ENCODE measurements at places on chromosomes 12 and 14. TPM values are rescaled to one million over a fixed set of nuclear protein-coding genes. Genes with fewer than 3 reads are reported as not detected.
A peak's percentile ranks its signal among the peaks of the same experiment; 100 is the strongest.

GRCh38 chr12:98185606-98186005 is 329.8 kb upstream of the TMPO start:
- DNase-seq: no peak
- H3K27me3 ChIP-seq: no peaks in the 10 kb centered on the region
- H3K4me1 ChIP-seq: no peaks in the 10 kb centered on the region
- H3K4me3 ChIP-seq: no peak overlapping the region

GRCh38 chr14:73909681-73910080 is 23.0 kb downstream of the ZNF410 start:
- peaks cover 64% of the 10 kb centered on the region for H3K36me3 ChIP-seq
- H3K4me1 ChIP-seq: peaks cover 3% of the 10 kb centered on the region
- DNase-seq: no peak
- no peaks in the 10 kb centered on the region for H3K27me3 ChIP-seq
- no peak overlapping the region for H3K27ac ChIP-seq
- no peak overlapping the region for H3K4me3 ChIP-seq

DNA sequence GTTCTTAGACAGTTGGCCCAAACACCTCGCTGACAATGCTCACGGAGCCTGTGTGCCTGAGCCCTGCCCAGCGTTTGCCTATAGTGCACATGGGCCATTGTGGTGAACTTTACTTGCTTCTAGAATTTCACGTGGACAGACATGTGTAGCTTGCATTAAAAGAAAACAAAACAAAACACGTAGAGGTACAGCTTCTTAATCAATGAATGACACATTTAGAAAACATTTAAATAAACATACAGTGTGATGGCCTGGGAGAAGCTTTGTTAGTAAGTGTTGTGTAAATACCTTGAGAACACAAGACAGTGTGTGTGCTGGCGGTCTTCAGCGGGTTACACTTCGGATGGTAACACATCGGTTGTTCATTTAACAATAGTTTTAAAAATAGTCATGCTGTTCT is 38.1 kb downstream of the SMOC1 start:
- H3K4me1 ChIP-seq: no peaks in the 10 kb centered on the region
- DNase-seq: no peak
- no peaks in the 10 kb centered on the region for H3K36me3 ChIP-seq
- no peak overlapping the region for H3K4me3 ChIP-seq
- H3K27me3 ChIP-seq: no peaks in the 10 kb centered on the region

DNA sequence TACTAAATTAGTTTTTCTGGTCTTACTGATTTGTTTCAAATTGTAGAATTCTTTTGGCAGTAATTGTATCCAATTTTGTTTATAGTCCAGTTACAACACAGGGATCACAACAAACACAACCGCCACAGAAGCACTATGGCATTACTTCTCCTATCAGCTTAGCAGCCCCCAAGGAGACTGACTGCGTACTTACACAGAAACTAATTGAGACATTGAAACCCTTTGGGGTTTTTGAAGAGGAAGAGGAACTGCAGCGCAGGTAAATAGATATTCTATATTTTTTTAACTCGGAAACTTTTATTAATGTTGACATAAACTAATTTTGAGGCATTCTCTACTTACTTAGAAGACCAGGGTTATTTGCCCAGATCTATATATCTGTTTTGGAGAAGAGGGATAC is 17.8 kb downstream of the PAPOLA start:
- DNase-seq: no peak
- peaks cover 27% of the 10 kb centered on the region for H3K4me1 ChIP-seq
- peaks cover 17% of the 10 kb centered on the region for H3K36me3 ChIP-seq
- H3K4me3 ChIP-seq: no peak overlapping the region
- no peak overlapping the region for H3K27ac ChIP-seq
- no peaks in the 10 kb centered on the region for H3K27me3 ChIP-seq

- H3K4me1 ChIP-seq: no peaks in the 10 kb centered on the region
- H3K27ac ChIP-seq: no peak overlapping the region
- no peak overlapping the region for H3K4me3 ChIP-seq
- DNase-seq: peak; percentile 73
Measured at GRCh38 chr12:34404377-34405285, 382.3 kb downstream of the ALG10 start.

DNA sequence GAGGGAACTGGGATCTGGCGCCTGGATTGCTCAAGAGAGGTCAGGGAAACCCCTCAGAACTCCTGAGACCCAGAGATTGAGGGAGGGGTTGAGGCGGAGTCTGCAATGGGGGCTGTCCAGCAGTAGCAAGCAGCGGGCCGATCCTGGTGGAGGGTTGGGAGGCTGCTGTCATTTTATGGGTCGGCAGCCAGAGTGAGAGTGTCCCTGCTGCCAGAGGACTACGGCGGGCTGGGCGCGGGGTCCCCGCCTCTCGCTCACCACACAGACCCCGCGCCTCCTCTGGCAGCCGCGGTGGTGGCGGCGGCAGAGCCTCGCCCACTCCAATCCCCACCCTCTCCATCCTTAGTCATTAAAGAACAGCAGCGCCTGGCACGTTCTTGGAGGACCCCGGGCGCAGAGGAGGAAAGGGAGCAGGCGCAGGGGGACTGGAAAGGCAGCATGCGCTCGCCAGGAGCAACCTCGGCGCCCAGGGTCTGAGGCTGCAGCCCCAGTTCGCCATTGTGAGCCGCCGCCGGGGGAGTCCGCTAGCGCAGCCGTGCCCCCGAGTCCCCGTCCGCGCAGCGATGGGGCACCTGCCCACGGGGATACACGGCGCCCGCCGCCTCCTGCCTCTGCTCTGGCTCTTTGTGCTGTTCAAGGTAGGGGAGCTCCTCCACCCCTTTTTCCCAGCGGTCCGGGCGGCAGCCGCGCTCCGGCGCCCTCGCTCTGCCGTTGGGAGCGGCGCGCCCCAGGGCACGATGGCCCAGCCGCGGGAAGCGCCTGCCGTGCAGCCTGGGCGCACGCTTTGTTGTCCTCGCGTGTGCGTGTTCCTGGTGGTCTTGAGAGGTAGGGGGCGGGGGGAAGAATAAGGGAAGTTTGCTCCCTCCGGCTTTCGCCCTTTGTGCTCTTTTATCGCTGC is at the start of gene PTPRO:
PTPRO (plus strand) TSS at position 345 of the 898 bp plus-strand sequence.
- peaks cover 11% of the 10 kb centered on the region for H3K4me1 ChIP-seq
- H3K27ac ChIP-seq: no peak within 1 kb of the TSS
- peak within 1 kb of the TSS; percentile 72 for H3K4me3 ChIP-seq
- DNase-seq: no peak
- H3K36me3 ChIP-seq: no peaks in the 10 kb centered on the region

GRCh38 chr14:102471921-102472790 is 37.4 kb downstream of the ANKRD9 start:
- H3K27me3 ChIP-seq: no peaks in the 10 kb centered on the region
- no peaks in the 10 kb centered on the region for H3K4me1 ChIP-seq
- no peak overlapping the region for H3K4me3 ChIP-seq
- DNase-seq: no peak
- no peak overlapping the region for H3K27ac ChIP-seq

DNA sequence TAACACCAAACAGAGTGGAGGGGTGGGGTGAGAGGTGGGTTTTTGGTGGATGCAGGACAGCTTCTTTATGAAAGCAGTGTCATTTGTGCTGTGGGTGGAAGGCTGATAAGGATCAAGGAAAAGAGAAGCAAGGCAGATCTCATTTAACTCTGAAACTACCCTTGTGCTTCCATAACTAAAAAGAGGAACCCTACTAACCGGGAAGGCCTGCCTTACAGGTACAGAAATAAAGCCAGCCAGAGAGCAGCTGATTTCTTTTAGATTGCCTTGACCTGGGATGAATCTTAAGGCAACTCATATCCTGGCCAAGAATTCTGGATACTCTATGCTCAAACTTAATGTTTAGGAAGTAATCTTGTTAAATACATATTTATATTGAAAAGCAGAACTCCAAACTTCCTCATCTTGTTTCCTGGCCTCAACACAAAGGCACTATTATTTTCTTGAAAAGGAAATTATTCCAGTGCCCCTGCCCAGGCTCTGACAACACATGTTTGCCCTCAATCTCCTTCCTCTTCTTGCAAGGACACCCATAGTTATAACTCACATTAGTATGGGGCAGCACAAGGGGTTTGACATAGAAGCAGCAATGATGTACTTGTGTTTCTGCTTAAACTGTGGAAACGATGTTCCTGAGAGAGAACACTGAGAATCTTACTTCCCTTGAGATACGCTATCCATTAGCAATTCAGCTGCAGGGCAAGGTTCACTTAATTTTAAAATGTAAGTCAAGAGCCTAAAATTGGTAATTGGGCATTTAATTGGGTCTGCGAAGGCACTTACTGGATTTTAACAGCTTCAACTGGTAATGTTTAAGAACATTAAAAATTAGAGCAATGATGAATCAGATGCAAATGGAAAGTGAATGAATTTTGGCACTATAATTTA is 173.7 kb downstream of the STXBP6 start:
- no peak for DNase-seq
- H3K4me1 ChIP-seq: peaks cover 47% of the 10 kb centered on the region
- H3K36me3 ChIP-seq: no peaks in the 10 kb centered on the region
- no peaks in the 10 kb centered on the region for H3K27me3 ChIP-seq
- no peak overlapping the region for H3K27ac ChIP-seq

DNA sequence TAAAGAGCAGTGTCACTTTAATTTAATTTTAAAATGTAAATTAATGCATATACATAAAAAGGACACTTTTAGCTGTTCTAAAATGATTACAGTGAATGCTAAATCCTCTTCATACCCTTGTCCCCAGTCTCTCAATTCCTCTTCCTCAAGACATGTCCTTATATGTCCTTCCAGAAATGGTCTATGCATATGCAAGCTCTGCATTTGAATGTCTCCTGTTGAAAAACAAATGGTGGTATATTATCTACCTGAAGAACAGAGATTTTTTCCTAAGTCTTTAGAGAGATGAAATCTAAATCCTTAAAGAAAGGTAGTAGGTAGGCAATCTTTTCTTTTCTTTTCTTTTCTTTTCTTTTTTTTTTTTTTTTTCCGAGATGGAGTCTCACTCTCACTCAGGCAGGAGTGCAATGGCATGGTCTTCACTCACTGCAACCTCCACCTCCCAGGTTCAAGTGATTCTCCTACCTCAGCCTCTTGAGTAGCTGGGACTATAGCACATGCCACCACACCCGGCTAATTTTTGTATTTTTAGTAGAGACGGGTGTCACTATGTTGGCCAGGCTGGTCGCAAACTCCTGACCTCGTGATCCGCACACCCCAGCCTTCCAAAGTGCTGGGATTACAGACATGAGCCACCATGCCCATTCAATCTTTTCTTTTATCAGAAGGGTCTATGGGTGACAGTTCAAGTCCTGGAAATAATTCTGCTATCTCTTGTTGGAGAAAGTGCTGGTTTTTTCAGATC is 180.5 kb downstream of the PRKCH start:
- peaks cover 5% of the 10 kb centered on the region for H3K4me1 ChIP-seq
- DNase-seq: no peak
- H3K27me3 ChIP-seq: no peaks in the 10 kb centered on the region
- H3K27ac ChIP-seq: no peak overlapping the region
- no peak overlapping the region for H3K4me3 ChIP-seq
- no peaks in the 10 kb centered on the region for H3K36me3 ChIP-seq

GRCh38 chr12:52867642-52868041 is 18.8 kb upstream of the KRT78 start:
- no peaks in the 10 kb centered on the region for H3K36me3 ChIP-seq

DNA sequence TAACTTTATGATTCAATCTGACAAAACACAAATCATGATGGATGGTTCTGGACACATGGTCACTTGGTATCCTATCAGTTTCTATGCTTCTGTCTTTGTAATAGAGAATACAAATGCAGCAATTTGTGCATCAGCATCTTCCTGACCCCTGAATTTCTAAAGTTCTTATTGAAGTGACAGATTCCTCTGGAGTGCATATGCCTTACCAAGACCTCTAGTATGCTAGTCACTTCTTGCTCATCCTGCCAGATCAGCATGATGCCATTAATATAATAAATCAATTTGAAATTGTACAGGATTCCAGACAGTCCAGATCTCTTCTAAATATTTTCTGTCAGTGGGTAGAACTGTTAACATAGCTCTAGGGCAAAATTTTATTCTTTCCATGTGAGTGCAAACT is 40.6 kb upstream of the GLIPR1 start:
- no peak for DNase-seq
- no peaks in the 10 kb centered on the region for H3K36me3 ChIP-seq
- H3K27me3 ChIP-seq: no peaks in the 10 kb centered on the region
- no peak overlapping the region for H3K4me3 ChIP-seq

GRCh38 chr12:29023436-29024076 is 125.5 kb upstream of the FAR2 start:
- DNase-seq: no peak
- H3K4me3 ChIP-seq: no peak overlapping the region
- peaks cover 2% of the 10 kb centered on the region for H3K4me1 ChIP-seq
- H3K36me3 ChIP-seq: no peaks in the 10 kb centered on the region

GLIPR1L2 gene
- 1.2 TPM for total RNA-seq

All from osteocyte (in vitro differentiated cells).